ENCODE measurements at places on chromosomes 2 and 18.

DNA sequence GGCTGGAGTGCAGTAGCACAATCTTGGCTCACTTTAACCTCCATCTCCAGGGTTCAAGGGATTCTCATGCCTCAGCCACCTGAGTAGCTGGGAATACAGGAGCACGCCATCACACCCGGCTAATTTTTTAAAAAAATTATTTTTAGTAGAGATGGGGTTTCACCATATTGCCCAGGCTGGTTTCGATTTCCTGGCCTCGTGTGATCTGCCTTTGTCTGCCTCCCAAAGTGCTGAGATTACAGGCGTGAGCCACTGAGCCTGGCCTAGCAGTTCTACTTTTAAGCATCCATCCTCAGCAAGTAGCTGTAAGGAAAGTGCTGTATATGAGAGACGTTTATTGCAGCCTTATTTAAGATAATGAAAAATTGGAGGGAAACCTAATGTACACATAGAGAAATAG, 79.7 kb downstream of the ZDBF2 start:
- DNase-seq, result no peak

DNA sequence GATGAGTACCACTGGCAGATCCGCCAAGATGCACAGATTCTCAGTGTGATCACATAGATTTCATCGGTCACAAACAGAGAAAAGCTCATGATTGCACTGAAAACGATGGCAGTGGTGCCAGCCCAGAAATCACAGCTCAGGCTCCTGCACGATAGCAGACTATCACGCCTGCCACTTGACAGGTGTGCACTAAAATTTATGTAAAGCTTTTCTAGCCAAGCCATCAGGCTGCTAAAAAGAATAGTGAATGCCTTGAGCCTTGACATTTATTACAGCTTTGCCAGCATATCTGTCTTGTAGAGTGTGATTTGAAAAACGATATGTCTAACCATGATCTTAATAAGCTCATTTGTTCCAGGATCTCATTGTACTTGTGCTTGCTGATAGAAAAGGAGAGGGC, 409.5 kb upstream of the CWC22 start:
- DNase-seq, result no peak

DNA sequence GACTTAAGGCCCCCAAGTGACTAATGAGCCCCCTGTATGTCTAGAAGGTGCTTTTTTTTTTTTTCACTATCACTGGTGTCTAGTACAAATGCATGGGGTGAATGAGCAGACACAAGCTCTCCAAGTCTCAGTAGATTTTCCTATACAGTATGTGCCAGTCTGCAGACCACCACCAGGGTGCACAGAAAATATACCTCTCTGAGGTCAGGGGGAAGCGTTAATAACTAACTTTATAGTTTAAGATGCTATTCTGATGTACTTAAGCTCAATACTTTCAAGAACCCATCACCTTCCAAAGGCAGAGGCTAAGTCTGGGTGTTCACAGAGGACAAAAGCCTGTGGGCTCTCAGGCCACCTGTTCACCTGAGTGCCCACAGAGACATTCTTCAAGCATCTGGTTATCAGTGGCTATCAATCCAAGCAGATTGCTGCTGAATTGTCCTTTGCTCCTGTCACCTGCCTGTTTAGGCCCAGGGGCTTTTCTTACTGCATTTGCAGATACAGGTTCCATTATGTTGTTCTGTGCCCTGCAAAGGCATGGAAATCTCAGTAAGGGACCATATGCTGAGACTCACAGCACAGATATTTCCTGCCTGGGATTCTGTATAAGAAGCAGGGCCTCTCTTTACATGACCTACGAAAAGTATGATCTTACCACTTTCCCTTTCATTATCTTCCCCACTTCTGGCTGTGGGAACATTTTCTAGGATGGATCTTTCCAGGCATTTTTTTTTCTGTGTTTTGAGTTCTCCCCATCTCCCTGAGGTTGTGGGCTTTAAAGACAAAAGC, 534.6 kb downstream of the TNS1 start:
- no peak for DNase-seq

DNA sequence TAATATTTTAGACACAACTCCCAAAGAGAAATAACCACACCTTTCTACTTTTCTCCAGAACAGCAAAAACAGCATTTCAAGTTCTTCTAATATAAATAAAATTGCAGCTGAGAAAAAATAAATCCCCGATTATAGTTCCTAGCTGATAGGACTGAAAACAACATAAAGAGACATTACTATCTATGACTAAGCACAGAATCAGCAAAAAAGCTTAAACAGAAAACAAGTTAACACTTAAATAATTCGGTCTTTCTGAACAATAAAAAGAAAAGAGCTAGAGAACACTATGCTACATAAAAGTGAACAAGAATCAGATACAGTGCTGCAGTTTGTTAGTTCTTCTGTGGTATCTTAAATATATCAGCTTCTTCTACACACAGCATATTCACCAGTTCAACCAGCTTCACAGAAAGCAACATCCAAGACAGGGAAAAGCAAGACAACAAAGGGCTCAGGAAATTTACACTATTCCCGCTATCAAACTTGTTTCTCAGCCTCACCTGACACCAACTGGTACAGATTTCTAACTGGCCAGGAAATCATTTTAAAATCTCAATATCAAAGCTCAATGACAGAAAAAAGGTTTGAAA, 28.6 kb downstream of the FEZ2 start:
- no peak for DNase-seq

DNA sequence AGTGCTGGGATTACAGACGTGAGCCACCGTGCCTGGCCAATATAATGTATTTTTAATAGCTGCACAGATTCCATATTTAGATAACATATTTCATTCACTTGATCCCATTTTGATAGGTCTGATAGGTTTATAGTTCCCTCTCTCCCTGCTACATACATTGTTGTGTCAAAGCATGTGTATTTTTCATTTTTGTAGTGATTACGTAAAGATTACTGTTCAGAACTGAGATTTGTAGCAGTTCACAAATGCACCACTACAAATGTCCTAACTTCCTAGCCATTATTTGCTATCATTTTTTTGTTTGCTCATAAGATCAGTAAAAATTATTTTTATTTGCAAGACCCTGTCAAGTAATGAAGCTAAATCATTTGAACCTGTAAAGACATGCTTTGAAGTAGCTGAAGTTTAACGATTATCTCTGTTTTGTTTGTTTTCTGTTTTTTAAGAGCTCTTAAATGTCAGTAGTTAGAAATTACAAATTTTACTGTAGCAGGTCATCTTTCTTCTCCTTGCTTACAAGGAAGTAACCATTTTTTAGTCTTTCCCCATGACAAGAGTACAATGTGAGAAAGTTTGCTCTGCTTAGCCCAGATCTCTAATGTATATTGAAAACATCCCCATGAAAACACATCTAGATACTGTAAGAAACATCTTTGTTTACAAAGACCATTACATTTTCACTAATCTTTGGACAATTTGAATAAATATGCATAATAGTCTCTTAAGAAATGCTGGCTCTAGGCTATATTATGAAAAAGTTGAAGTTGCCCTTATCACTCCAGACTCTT, 54.1 kb downstream of the EML4 start:
- DNase-seq, result no peak

GRCh38 chr2:60502144-60502543, 51.3 kb downstream of the BCL11A start:
- DNase-seq, result no peak

DNA sequence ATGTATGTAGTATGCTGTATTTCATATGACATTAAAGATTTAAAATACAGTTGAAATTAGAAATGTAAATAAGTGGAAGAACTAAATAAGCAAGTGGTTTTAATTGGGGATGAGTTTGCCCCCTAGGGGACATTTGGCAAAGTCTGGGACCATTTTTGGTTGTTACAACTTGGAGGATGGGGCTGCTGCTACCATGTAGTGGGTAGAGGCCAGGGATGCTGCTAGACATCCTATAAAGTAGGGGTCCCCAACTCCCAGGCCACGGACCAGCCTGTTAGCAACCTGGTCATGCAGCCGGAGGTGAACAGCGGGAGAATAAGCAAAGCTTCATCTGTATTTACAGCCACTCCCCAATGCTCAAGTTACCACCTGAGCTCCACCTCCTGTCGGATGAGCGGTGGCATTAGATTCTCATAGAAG, 27.9 kb upstream of the ASNSD1 start:
- no peak for DNase-seq

- DNase-seq, result no peak
These were observed 160.3 kb downstream of the L3MBTL4 start for GRCh38 chr18:6254456-6254855.

- DNase-seq, result peak; percentile 67
These were observed 24.6 kb downstream of the KCNE4 start for GRCh38 chr2:223076573-223076972.

DNA sequence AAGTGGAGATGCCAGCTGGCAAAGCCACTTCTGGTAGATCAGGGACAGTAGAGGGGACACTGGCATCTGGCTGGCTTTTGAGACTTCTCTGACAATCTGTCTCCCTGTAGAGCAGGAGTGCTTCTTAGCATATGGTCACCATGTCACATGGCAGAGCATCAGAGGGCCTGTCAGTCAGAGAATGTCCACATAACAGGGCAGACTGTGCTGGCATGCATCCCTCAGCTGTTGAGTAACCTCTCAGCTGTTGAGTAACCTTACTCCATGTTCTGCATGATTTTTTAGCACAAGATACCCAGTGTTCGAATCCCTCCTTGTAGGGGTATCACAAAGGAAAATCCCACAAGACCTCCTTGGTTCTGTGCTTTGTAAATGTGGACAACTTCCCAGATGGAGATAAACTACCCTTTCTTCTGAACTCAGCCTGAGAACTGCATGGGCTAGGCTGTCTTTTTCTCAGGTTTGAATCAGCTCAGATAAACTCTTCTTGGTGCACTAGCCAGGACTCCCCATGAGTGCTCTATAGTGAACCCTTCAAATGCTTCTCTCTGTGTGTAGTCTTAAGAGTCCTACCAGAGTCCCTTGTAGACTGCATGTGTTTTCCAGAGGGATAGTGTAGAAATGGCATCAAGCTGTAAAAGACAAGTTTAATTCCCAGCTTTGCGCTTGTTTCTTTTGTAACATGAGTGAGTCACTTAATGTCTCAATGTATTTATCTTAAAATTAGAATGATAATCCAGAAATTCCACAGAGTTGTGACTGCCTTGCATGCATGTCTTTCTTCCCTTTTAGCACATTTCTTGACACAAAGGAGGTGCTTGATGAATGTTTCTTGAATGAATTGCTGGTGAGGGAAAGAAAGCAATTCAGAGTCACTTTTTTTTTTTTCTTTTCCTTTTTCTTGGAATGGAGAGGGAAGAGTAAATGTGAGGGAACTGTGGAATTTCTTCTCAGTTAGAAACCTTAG, 442.3 kb upstream of the HNMT start:
- DNase-seq, result no peak

GRCh38 chr2:224722250-224722649, 6.1 kb upstream of the CCDC195 start:
- DNase-seq, result no peak

DNA sequence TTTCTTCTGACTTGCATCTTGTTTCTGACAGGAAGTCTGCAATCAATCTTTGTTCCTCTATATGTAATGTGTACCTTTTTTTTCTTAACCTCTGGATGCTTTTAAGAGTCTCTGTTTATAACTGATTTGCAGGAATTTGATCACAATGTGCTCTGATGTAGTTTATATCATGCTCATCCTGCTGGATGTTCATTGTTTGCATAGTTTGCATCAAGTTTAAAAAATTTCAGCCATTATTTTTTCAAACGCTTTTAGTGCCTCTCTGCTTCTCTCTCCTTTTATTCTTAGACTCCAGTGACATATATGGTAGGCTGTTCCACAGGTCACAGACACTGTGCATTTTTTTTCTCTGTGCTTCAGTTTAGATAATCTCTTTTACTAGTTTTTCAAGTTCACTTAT, 23.9 kb downstream of the RBKS start:
- DNase-seq, result no peak

DNA sequence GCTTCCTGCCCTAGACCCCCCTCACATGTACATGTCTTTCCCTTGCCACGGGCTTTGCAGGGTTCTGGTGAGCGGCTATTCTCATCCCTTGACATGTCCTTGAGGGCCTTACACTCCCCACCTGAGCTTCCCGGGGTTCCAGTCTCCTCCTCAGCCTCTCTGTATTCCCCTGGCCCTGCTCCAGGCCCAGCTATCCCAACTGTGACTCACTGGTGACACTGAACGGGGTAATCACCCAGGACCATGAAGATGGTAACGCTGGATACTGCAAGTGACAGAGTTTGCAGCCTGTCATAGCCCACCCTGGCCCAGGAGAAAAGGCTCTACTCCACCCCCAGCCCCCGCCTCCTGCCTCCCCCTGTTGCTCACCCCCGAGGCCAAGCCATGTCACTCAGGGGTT, 27.3 kb downstream of the KIF3C start:
- no peak for DNase-seq

- peak; percentile 61 for DNase-seq
These were observed 79.0 kb downstream of the COLEC12 start for GRCh38 chr18:421247-422155.

DNA sequence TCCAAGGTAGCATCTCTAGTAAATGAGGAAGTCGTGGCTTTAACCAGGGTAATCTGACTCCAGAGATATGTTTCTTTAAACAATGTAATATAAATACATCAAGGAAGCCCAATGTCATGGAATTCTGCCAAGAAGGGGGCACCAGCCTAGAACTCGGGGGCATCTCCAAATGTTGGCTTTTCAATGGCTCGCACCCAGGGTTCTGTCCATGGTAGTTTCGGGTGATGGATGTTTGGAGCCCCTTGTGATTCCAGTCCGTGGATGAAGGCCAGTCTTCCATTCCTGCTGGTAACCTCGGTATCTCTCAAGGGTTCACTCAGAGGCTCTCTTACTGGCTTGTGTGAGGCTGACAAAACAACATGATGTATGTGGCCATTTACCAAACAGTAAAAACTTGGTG, 91.7 kb upstream of the SPHKAP start:
- no peak for DNase-seq

DNA sequence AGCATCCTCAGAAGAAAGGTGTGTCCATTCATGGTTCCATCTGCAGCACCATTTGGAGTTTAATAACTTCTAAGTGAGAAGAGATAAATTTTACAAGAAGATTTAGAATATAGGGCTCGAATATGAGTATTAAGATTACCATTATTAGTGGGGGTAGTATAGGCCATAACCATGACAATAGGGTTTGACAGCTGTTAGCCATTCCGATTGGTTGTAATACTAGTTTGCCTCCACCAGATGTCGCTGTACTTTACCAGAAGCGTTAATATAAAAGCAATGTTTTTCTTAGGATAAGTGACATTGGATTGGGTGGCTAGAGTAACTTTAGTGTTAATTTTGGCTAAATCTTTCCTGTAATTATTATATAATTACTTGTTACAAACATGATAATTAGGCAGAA, 107.5 kb upstream of the SRD5A2 start:
- DNase-seq, result no peak

DNA sequence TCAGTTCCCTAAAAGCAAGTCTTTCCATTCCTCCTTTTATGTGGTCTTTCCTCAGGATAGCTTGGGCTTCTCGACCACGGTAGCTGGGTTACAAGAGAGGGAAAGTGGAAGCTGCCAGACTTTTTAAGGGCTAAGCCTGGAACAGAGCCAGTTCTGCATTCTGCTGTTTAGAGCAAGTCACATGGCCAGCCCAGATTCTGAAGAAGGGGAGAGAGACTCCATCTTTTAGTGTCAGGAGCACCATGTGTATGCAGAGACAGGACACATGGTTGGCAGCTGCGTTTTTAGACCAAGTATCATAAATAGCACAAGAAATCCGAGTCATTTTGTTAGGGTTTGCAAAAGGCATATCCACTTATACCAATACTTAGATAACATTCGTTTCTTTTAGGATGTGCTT, 4.7 kb downstream of the HMSD start:
- DNase-seq, result no peak

GRCh38 chr2:150063931-150064548, 423.4 kb downstream of the RND3 start:
- DNase-seq, result no peak

GRCh38 chr2:241771286-241772062, 5.1 kb upstream of the GAL3ST2 start:
- peak; percentile 21 for DNase-seq

Measured in fibroblast of skin of left biceps (primary cell).